Fibroblast of skin of right quadriceps (primary cell): ENCODE measurements at places on chromosomes 13 and 19.

DNA sequence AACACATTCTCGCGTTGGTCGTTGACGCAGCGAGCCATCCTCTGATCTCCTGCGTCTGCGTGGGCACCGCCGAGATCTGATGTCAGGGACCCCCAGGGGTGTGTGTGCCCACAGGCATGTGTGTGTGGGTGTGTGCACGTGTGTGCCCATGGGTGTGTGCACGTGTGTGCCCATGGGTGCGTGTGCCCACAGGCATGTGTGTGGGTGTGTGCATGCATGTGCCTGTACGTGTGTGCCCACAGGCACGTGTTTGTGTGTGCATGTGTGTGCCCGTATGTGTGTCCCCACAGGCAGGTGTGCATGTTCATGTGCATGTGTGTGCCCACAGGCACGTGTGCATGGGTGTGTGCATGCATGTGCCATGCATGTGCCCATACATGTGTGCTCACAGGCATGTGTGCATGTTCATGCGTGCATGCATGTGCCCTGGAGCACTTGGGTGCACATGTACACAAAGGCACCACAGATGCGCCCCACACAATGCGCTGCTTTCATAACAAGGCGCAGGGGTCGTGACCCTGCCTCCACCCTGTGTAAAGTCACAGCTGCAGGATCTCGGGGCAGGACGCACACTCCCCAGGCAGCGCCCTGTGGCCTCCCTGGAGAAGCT, 77.5 kb downstream of the RASA3 start:
- no peak for DNase-seq

- DNase-seq: peak; percentile 79
These were observed 82.8 kb upstream of the MRI1 start for GRCh38 chr19:13681509-13681908.

DNA sequence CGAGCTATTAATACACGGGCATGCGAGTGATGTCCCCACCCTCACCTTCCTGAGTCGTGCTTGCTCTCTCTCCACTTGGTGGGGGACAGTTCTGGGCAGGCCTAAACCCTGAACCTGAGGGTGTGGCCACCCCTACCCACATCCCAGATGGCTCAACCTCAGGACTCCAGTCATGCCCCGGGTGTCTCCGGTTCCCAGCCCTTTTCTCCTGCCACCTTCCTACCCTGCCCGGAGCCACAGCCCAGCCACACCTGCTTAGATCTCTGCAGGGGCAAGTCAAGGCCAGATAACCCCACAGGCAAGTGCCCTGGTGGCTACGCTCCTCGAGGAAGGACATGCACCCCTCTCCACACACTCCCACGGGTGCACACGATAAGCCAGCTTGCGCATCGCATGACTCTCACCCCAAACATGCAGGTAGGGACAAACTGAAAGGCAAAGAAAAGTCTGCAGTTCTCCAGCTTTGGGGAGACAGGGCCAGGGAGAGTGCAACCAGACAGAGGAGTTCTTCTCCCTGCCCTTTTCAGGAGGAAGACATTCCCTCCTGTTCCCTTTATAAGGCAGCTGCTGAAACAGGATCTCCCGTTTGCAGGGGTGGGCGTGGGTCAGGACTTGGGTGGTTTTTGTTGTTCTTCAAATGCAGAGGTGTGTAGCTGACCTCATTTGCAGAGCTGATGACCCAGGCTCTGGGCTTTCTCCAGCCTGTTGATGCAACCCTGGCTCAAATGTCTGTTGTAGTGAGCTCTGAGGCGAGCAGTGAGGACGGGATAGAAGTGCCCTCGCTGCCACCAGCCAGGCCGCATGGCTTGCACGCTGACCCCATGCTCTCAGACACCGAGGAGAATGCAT, 88.6 kb downstream of the DPF1 start:
- no peak for DNase-seq

GRCh38 chr19:5451494-5451893, 3.7 kb upstream of the ZNRF4 start:
- no peak for DNase-seq

GRCh38 chr13:48892053-48892687, 83.5 kb upstream of the FNDC3A start:
- peak; percentile 89 for DNase-seq

DNA sequence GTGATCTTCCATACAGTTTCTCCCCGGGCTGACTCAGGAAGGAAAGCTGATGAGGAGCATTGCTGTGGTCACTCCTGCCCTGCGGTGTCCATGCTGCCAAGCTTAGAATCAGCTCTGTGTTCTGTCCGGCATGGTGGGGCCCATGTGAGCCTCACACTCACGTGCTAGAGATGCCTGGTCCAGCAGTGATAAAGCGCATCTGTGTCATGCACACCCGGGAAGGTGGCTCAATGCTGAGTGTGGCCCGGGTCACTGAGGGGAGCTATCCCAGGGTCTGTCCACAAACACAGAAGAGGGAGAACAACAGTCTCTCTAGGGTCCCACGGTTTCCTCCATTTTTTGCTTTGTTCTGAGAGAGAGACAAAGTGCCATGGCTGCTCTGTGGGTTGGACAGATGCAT, 3.5 kb upstream of the LILRB1 start:
- DNase-seq: no peak

DNA sequence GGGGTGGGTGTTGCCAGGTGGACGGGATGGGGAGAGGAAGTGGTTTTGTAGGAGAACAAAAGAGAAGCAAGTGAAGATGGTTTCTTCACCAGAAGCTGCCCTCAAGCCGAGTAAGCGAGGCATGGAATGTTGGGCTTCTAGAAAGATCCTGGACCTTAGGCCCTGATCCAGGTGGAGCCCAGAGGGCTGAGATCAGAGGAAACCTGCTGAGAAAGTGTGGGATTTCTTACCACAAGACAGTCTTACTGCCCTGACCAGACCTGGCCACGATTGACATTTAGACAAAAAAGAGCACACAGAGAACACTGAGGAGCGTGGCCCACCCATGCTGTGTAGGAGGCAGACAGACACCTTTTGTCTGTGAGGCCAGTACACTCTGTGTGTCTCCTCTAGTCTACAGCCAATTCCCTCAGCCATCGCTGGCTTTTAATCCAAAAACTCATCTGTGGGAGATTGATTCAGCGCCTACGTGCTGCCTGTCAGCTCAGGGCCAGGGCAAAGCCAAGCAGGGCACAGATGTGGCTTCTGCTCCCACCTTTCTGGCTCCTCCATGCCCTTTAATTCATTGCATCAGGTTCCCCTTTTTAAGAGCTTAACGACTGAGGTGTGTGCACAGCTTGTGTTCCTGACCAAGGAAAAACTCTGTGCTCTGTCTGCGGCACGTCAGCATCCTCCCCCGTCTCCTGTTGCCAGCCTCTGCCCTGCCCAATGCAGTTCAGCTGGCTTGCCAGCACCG, 123.3 kb downstream of the AKAP11 start:
- DNase-seq: no peak

GRCh38 chr19:28640506-28640905, 572.4 kb downstream of the UQCRFS1 start:
- no peak for DNase-seq

DNA sequence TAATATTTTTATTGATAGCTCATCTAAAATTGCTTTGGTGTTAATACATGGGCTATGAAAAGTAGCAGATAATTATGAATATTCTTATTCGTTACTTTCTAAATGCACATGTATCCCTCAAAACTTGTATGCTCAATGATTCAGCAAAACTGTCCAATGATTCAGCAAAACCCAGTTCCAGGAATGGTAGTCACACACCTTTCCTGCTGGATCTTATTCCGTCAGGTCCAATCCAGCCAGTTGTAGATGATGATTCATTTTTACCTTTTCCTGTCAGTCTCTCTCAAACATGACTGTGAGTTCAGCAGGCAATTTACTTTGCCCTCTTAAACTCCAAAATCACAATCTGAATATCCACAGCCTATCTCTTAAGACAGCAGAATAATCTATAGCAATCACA, 1082.6 kb downstream of the EFNB2 start:
- no peak for DNase-seq

- no peak for DNase-seq
These were observed 150.9 kb downstream of the URI1 start for GRCh38 chr19:30092721-30093569.

DNA sequence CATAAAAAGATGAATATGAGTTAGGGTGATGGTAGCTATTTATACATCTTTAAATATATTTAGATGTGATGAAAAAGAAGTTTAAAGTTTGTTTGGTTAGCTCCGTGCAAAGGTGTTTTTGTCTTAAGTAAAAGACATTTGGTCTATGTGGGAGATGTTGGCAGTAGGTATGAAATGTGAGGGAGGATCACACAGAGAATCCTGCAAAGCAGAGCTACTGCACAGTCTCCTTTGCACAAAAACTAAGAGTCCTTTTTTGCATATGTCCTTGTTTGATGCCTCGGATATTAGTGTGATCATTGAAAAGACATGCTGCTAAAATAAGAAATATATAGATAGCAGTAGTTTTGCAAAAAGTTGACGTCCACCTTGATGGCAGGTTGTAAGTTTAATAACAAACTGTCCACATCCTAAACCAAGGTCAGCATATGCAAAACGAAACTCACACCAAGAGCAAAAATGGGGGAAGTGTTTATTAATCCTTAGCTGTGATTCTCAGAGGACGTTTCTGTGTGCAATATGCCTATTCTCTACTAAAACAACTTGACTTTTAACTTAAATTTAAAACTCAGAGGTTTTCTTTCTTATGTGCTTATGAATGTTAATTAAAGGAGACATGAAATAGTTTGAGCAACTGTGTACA, 870.1 kb downstream of the PCDH9 start:
- no peak for DNase-seq

DNA sequence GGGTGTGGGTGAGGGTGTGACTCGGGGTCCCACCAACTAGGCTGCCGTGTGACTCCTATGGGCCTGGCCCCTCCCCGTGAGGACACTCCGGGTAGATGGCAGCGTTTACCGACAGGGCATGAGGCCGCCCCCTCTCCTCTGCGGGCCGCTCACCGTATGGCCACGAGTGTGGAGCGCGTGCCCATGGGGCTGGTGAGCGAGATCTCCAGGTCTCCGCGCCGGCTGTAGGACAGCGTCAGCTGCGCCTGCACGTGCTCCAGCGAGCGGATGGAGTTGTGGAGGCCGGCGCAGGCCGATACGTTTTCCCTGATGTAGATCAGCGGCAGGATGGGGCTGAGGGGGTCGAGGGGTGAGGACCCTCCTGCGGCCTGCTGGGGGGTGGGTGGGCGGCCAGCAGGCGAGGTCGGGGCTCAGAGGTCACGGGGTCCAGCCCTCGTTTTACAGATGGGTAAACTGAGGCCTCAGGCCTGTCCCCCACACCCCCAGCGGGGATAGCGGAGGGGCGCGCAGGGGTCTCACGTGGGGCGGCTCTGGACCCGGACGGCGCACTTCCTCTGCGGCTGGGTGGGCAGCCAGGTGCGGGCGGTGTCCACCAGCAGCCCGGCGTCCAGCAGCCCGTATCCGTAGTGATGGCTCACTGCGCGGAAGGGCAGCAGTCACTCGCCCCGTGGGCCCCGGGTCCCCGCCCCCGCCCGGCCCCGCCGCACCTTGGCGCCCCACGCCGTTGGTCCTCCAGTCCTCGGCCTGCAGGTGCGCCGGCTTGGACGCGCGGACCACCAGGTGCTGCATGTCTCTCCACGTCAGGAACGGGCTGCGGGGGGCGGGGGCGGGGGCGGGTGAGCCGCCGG, 4.3 kb upstream of the C19orf25 start:
- DNase-seq: no peak

DNA sequence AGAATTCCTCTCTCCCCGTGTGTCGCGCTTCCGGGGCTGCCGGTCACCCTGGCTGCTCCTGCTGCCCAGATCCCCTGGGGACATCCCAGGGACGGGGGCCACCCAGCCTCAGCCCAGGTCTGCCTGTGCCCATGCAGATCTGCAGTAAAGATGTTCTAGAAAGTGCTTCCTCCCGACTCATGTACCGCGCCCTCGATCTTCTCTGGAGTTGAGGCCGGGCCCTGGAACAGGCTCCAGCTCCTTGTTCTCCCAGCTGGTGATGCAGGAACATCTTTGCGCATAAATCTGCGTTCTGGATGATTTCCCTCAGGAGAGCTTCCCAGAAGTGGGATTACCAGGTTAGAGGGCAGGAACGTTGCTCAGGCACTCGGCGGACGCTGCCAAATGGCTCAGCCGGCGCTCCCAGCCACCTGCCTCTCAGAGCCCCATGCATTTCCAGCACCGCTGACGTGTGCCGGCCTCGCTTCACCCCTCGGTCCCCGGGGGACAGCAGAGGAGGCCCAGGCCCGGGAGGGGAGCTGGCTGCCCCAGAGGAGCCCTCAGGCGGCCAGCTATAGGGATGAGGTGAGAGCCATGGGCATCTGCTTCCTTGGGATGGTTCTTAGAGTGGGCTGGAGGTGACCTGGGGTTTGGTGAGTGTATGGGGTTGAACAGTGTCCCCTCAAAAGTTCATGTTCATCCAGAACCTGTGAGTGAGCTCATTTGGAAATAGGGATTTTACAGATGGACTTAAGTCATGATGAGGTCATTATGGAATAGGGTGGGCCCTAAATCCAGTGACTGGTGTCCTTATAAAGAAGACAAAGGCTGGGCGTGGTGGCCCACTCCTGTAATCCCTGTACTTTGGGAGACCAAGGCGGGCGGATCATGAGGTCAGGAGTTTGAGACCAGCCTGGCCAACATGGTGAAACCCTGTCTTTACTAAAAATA, 42.6 kb downstream of the CRTC1 start:
- no peak for DNase-seq

GRCh38 chr13:35698911-35699576, 222.6 kb upstream of the MAB21L1 start:
- DNase-seq: peak; percentile 86

- no peak for DNase-seq
These were observed 23.8 kb upstream of the TMEM255B start for GRCh38 chr13:113735194-113735593.

DNA sequence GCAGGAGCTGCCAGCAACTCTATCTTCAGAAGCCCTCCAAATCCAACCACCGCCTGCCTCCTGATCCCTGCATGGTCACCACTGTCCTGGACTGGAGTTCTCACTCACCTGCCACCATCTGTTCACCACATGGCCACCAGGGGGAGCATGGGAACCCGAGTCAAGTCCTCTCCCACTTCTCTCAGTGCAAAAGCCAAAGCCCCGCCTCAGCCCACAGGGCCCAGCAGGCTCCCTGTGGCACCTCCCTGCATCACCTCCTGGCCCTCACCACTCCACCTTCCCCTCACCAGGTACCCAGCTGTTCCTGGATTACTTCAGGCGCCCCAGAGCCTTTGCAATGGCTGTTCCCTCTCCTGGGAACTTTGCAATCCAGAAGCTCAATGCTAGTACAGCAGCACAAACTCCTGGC, 5.3 kb downstream of the DHPS start:
- DNase-seq: peak; percentile 66

GRCh38 chr19:33413868-33414666, 40.6 kb downstream of the CEBPG start:
- DNase-seq: no peak
